ENCODE measurements at places on chromosomes 2 and 18.

GRCh38 chr18:907115-907884 is 2.6 kb downstream of the ADCYAP1 start:
- no peak for DNase-seq

GRCh38 chr2:168663993-168664392 is 138.4 kb upstream of the NOSTRIN start:
- DNase-seq = no peak

DNA sequence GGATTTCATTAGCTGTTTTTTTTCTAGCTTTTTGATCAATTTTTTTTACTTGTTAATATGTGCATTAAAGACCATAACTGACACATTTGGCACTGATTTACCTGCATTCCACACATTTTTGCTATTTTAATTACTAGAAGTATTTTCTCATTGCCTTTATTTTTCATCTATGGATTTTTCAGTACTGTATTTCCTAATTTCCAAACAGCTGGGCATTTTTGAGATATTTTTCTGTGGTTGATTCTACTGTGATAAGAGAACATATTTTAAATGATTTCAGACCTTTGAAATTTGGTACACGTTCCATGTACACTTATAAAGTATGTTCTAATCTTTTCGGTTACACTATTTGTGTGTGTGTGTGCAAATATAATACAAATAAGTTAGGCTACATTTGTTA is 135.3 kb downstream of the PARD3B start:
- DNase-seq = no peak

GRCh38 chr18:12470382-12471075 is 62.8 kb downstream of the PRELID3A start:
- DNase-seq = no peak

- no peak for DNase-seq
Measured at GRCh38 chr18:905307-905947, 756 bp downstream of the ADCYAP1 start.

DNA sequence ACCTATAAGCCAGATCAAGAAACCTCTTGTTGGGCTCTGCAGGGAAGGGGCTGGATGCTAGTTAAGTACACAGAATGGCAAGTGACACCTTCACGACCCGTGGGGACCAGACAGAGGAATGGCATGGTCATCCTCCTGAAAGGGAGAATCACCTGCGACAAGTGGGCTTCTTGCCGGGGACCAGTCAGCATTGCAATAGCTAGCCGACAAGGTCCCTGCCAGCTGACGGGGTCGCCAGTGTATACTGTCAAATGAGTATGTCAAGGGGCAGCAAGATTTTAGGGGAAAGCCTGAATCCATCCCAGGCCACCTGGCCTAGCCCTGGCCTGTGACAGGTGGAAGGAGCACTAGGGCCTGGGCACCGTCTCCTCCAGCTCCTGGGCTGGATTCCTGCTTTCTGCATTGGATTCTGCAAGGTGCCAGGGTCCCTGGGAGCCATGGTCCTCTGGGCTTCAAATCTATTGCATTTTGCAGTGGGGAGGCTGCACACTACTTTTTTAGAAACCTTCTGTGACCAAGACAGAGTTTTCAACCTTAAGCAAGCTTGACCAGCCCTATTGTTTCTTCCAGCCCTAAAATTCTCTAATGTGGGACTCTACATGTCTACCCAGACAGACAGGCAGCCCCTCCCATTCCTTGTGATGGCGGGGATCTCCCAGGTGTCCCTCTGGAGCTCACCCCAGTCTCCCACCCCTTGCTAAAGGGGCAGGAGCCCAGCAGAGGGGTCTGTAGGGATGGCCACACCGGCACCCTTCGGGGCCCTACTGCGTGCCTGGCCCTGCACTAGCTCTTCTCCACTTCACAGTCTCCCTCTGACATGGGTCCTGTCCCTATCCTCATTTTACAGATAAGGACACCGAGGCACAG is 178.5 kb downstream of the GLI2 start:
- no peak for DNase-seq

Measured in stimulated activated CD8-positive, alpha-beta memory T cell treated with anti-CD3 and anti-CD28 coated beads, Interleukin-15, amount 100 ng/mL, for 48 hours (primary cell).